ENCODE measurements at places on chromosomes 16 and 17. TPM values are rescaled to one million over a fixed set of nuclear protein-coding genes. Genes with fewer than 3 reads are reported as not detected.

COPZ2 gene
- 147 TPM for total RNA-seq

VKORC1 gene
- total RNA-seq: 98.6 TPM

NTN1 gene
- total RNA-seq: 2.9 TPM

AOC3 gene
- 0.26 TPM for total RNA-seq

NPIPB9 gene
- 1.2 TPM for total RNA-seq

All from aortic smooth muscle cell (primary cell).